ENCODE measurements at places on chromosomes 12 and 14.

GRCh38 chr12:131539381-131539780 lies 171.5 kb upstream of the SFSWAP start:
- no peak for DNase-seq

GRCh38 chr14:95686935-95687334 lies 709 bp downstream of the TCL1B start:
- no peak for DNase-seq

GRCh38 chr12:65015850-65016249 lies 105.3 kb downstream of the WIF1 start:
- no peak for DNase-seq

GRCh38 chr12:9864913-9865675 lies 4.1 kb downstream of the CLEC2B start:
- DNase-seq, result no peak

GRCh38 chr12:50018968-50019367 lies 6.3 kb downstream of the RACGAP1 start:
- DNase-seq, result no peak

DNA sequence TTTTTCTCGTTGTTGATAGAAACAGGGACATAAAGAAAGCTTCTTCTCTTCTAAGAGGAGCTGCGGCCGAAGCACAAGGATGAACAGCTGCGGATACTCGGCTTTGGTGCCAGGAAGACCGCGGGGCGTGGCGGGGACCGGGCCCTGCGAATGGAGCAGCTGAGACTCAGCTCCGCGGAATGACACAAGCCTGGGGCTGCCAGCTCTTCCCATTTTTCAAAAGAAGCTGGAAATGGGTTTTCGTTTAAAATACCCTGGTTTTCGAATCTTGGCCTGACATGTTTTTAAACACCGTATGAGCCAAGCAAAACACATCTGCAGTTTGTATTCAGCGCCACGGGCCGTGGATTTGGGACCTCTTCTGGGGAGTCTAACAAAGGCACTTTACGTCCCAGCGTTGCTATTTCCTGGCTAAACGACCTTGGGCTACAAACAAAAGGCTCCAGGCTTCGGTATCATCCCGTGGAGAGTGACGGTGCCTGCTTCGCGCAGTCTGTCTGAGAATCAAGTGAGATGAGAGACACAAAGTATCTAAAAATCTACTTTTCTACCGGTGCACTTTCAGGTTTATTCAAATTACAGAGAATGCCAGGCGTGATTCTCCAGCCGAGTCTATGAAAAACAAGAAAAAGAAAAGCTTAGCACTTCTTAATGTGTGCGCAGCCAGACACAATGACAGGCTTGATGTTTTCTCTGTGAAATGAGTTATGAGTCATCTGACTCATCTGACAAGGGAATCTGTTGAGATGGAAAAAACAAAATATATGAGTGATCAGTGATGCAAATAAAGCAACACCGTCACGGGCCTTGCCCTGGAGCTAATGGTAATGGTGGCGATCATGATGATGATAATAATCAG lies 114.0 kb upstream of the TMEM132D start:
- no peak for DNase-seq

DNA sequence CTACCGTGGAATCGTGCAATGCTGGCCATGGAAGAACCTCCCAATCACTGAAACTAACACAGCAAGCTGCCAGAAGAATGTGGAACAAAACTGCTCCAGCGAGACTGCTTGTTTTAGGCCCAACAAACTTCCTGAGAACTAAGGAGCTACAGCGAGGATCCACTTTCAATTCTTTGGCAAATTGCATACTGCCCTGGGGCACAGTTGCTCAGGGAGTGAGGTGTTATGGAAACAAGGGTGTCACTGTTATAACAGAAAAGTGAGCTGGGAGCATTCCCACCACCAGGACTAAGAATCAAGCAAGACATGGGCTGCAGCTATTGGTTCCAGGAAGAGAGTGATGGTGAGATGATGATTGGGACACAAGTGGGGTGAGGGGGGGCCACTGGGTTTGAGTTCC lies 1606.1 kb upstream of the FLRT2 start:
- DNase-seq, result no peak

DNA sequence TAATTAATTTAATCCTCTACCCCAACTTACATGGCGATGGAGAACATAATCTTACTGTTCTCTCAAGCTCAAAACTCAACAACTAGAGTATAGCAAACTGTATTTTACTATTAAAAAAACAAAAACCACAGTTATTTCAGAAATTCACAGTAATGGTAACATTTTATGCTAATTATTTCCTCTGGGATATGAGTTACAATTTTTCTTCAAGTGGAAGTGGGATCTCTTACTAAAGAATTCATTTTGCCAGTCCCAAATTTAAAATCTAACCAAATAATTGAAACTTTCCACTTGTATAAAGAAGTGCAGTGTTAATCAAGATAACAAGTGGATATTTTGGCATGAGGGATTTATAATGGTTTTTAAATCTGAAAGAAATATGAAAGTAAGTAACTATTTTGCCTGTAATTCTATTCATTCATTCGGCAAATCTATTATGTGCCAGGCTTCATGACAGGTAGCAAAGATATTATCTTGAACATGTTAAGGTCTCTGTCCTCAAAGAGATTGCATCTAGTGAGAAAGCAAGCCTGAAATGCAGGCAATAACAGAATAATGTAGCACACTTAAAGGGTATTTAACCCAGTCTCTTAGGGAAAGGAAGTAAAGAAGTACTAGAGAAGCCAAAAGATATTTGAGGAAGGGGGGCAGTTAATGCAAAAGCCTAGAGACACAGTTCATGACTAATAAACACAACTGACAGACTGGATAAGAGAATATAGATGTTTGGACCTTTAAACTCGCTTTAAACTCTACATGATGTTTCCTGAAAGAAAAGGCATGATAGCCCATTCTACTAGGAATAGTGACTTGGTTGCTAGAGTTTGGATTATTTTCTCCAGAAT lies 44.0 kb downstream of the TAOK3 start:
- no peak for DNase-seq

DNA sequence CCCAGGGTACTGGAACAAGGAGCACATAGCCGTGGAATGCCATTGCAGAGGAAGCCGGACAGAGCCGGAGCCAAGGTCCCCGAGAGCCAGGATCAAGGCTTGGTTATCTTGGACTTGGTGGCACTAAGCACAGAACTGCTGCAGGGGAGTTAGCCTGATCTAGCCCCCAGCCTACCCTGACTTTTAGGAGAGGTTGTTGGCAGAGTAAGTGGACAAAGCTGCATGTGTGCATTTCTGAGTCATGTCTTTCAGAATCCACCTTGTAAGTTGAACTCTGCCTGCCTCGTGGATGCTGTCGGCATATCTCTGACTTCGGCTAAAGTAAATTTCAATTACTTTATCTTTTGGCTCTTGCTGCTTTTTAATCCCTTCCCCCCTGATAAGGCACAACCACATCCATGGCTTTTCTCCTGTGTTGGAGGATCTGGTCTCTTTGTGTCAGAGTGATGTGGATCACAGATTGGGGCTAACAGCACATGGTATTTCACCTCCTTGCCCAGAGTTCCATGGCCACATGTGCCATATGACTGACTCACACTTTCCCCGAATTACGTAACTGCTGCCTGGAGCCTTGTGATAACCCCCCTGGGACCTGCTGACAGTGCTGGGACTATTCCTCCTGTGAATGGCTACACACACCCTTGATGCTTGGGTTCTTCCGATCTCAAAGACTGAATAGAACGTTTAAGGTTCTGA lies 240.3 kb downstream of the EMP1 start:
- DNase-seq, result no peak

DNA sequence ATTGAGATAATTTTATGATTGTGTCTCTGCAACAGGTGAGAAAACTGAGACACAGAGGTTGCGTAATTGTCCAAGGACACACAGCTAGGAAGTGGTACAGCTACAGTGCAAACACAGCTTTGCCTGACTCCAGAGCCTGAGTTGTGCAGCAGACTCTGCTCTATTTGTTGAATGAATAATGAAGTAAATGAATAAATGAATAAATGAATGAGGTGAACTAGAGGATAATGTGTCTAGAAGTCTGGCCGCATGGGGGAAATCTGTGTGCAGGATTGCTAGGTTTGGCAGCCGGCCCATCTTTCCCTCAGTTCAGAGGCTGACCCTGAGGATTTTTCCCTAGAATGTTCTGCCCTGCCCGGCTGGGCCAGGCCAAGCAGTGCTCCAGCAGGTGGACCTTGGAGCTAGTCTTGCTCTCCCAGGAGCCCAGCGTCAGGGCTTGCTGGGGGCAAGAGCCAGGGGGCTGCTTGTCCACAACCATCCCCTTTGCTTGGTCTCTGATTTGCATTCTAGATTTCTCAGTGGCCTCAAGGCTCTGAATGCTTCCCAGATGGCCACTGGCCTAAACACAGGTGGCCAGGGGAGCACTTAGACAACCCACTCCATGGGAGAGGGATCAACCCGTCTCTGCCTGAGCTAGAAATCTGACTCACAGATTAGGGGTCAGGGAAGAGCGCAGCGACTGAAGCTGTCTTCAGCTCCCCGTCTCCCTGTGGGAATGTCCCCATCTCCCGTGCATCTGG lies 225.2 kb downstream of the C12orf75 start:
- DNase-seq, result no peak

DNA sequence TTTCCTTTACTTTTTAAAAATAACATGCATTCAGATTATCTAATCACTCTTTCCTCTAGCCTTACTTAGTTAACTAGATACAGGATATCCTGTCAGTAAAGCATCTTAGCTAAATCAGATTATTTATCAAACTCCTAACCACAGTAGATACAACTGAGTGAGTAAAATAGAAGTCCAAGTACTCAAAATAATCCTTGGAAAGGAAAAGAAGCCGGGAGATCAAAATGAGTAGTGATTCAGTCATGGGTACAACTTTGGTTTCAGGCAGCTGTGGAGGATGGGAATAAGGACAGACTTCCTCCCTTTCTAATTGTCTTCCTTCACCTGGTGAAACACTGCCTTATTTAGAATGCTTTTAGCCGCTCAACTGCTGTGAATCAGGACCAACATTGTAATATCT lies 29.4 kb downstream of the GNG2 start:
- DNase-seq, result no peak

- DNase-seq, result no peak
These were observed 29.9 kb downstream of the PXN start for GRCh38 chr12:120235369-120236323.

DNA sequence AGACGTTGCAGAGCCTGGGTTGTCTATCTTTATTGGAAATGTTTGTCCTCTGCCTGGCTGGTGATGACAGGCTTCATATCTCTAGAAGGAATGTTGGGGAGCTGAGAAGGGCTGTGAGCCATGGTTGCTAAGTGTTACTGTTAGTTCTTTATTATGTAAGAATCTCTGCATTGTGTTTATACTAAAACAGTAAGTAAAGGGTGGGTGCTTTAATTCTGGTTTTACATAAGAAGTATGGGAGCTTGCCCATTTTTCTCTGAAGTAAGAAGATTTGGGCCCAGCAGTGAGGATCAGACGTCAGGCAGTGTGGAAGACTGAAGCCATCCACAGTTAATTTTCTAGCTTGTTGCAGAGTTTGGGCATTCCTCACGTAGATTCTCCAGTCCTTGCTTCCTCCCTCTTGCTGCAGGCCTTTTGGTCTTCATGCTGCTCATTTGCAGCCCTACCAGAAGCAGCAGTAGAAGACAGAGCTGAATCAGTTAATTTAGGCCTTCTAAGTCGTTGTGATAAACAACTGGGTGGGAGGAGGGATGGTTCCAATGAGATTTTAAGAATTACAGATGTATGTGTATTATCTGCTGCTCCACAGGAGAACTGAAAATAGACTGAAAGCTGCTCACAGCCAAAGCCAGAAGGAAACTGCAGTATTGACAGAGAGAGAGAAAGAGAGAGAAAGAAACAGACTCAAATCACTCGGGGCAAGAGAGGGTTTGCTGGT lies 21.4 kb downstream of the WNT5B start:
- no peak for DNase-seq

DNA sequence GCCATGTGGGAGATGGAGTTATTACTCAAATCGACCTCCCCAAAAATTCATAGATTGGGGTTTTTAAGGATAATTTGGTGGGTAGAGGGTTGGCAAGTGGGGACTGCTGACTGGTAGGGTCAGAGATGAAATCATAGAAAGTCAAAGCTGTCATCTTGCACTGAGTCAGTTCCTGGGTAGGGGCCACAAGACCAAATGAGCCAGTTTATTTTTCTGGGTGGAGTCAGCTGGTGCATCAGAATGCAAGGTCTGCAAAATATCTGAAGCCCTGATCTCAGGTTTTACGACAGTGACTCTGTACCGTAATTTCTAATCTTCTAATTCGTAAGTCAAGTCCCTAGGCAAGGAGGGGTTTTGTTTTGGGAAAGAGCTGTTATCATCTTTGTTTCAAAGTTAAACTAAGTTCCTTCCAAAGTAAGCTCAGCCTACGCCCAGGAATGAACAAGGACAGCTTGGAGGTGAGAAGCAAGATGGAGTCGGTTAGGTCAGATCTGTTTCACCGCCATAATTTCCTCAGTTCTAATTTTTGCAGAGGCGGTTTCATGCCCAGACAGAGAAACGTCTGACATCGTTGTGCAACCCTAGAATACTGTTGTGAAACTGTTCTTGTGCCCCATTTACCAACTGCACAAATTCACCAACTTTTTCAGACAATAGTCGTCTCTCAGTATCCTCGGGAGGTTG lies 104.5 kb upstream of the SFSWAP start:
- no peak for DNase-seq

DNA sequence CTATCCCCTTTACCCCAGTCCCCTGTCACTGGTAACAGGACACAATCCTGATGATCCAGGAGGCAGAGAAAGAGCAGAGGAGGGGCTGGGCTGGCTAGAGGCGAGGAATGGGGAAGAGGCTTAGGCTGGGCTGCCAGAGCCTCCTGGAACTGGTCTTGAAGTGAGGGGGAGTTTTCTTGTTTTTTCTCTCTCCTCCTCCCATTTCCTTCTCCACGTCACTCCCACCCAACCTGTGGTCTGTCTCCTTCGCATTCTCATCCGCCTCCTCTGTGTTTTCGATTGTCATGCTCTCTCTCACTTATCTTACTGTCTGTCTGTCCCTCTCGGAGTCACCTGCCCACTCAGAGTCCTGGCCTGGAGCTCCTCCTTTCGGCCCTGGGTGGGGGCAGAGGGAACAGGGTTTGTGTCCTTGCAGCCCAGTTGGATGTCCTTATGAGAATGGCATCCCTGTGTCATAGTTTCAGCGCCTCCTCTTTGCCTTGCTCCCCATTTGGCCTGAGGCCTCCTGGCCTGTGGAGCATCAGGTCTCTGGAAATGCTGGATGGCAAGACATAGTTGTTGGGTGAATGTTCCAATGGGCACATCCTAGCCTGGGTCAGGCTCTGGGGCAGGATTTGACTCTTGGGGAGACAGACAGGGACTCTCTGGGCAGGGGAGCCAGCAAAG lies 3.4 kb upstream of the KRT80 start:
- no peak for DNase-seq

DNA sequence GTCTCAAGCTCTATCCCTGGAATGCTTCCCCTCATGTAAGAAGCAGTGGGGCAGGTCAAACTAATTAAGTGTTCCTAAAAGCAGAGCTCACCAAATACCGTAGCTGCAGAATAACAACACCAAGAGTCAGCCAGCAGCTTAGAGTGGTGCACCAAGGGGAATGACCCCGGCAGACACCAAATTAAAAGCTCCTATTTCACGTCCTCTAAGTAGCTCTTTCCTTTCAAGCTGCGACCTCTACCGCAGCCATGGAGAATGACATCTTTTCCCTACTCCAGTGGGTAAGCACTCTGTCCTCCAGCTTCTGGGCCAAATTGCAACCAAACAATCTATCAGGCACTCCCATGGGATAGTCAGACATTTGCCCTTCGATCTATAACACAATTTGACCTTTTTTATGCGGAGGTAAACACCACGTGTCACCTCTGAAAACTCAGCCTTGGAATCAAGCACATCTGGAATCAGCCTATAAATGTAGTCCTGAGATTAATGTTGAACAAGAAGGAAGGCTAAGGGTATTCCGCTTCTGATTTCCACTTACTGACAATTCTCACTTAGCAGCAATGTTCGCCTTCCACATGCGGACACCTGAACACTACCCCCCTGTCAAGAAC lies 67.6 kb upstream of the CDKN3 start:
- DNase-seq, result peak; percentile 52
